ENCODE measurements at places on chromosomes 4 and X. TPM values are rescaled to one million over a fixed set of nuclear protein-coding genes. Genes with fewer than 3 reads are reported as not detected.

The CT55 gene
- not detected for total RNA-seq

The DRD5 gene
- total RNA-seq: not detected

The KIT gene
- total RNA-seq: 0.50 TPM

The MAGEB1 gene
- not detected for total RNA-seq

The TMEM31 gene
- total RNA-seq: not detected

The MAGEA2B gene
- not detected for total RNA-seq

The ADGRL3 gene
- total RNA-seq: 0.26 TPM

The SUPT20HL1 gene
- total RNA-seq: not detected

The PPP4R3C gene
- total RNA-seq: not detected

The CFAP99 gene
- not detected for total RNA-seq

The OPN1MW2 gene
- total RNA-seq: not detected

The NR3C2 gene
- 7.4 TPM for total RNA-seq

The FMR1NB gene
- total RNA-seq: not detected

All from fibroblast of lung (primary cell).